Stimulated activated CD4-positive, alpha-beta T cell treated with anti-CD3 and anti-CD28 coated beads, TNF-alpha, amount 100 ng/mL, for 24 hours (primary cell): ENCODE measurements at places on chromosomes 1 and 21.

GRCh38 chr21:45971616-45972352, 9.8 kb upstream of the COL6A1 start:
- no peak for DNase-seq

DNA sequence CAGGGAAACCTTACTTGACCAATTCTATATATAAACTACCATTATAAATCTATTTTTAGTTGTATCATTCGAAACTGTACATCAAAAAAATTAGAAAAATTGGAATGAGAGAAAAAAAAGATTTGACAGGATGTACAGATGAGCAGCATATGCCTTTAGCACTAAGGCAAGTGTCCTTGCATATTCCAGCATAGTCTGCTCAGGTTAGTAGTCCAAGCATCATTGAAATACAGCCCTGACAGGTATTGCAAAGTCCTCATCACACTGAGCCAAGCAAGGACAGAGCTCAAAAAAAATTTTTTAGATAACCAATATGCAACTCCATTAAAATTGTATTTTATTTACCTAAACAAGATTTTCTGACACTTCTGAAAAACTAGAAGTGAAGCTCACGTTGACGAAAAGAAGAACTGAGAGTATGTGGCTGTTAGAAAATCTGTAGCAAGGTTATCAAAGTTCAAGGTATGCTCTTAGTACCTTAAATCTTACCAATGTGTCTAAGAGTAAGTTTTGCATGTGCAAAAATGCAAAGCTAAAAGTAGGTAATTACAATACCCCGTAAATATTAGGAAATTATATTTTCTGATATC, 465.6 kb upstream of the ADGRL4 start:
- DNase-seq: no peak

DNA sequence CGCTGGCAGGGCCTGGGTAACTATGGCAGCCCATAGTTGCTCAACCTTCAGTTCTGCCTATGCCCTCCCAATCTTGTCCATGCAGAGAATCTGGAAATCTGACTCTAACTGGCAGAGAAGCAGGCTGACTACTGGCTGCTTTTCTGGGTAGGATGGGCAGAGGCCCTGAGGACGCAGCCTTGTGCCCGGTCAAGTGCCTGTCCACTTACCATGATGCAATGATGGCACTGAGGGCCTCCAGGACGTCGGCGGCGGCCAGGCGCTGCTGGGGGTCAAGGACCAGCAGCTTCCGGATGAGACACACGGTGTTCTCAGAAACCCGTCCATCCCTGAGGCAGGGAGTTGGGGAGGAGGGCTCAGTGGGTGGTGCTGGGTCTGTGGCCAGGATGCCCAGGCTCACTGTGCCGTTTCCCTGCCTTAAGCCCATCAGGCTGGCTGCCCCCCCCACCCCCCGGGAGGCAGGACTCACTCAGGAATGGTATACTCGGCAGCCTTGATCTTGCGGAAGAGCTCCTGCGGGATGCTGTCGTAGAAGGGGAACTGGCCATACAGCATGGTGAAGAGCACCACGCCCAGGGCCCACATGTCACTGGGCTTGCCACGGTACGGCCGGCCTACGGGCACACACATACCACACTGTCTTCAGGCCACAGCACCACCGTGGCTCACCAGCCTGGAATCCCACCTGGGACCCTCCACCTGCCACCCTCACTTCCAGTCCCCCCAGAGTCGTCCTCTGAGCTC, 20.4 kb upstream of the EVA1B start:
- DNase-seq: no peak

GRCh38 chr1:218802799-218803198, 370.9 kb upstream of the LYPLAL1 start:
- no peak for DNase-seq

- DNase-seq: no peak
Measured at GRCh38 chr1:20311289-20311688, 20.6 kb downstream of the VWA5B1 start.

DNA sequence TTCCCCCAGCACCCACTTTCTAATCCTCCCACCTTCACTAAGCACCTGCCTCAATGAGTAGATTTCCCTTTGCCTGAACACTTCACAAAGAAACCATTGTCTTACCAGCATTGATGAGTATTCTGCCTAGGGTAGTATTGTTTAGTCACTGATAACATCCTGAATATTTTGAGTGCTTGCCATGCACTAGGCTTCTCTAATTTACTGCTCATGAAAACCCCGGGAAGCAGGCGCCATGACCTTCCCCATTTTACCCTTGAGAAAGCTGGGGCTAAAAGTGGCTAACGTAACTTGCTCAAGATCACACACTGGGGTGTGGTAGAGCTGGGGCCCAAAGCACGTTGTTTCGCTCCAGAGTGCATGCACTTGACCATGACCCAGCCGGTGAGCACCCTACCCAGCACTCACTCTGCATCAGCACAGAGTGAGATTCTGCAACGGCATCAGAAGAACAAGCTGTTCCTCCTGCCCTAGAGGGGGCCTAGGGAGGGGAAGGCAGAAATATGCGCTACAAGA, 10.6 kb upstream of the F3 start:
- no peak for DNase-seq

DNA sequence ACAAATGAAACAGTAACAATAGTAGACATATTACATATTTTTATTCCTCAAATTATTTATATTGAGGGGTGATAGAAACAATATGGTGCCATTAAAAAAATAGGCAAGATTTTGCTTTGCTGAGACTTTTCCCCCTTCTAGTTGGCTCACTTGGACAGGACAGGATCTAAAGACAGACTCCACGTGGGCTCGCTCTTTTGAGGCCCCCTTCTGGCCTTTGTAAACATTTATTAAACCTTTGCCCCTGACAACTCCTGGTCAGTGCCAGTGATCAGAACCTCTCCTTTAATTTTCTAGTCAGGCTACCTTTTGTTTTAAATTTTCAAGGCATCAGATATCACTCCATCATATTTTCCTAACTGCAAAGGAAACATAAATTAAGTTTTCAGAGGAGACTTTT, 49.7 kb upstream of the IFI44L start:
- no peak for DNase-seq

- DNase-seq: no peak
Measured at GRCh38 chr1:158901623-158902022, 29.7 kb upstream of the PYHIN1 start.

DNA sequence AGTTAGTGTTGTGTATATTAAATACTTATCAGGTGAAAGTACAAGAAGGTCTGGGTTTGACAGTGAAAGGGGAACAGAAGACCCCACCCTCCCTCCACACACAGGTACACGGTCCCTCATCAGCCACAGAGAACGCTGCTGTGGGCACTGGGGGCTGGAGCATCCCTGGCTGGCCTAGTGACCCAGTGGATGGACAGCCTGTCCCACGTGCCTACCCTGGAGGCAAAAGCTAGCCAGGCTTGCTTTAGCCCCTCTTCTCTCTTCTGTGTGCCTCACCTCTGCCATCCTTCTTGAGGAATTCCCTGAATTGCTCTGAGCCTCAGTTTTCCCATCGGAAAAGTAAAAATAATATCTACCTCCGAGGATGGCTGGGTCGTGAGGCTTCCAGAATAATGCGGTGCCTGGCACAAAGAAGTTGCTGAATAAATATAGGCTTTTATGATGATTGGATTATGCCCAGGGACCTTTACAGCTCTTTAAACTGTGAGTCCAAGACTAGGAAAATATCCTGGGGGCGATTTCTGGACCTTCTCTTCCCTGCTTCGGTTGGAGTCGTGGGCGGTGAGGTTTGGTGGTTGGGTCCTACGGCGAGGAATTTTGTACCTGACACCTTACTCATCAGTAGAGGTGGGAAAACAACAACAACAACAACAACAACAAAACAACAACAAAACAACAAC, 918 bp downstream of the IFNLR1 start:
- no peak for DNase-seq

GRCh38 chr21:16870103-16870502, 642.7 kb upstream of the CXADR start:
- DNase-seq: no peak

- no peak for DNase-seq
Measured at GRCh38 chr1:50106095-50106761, 2.5 kb upstream of the ELAVL4 start.

GRCh38 chr1:225888898-225889601, at the start of gene LEFTY1:
TSS of gene LEFTY1 (minus strand) at chr1:225889146. CDS start at chr1:225889066, 80 bp downstream.
- DNase-seq: no peak

DNA sequence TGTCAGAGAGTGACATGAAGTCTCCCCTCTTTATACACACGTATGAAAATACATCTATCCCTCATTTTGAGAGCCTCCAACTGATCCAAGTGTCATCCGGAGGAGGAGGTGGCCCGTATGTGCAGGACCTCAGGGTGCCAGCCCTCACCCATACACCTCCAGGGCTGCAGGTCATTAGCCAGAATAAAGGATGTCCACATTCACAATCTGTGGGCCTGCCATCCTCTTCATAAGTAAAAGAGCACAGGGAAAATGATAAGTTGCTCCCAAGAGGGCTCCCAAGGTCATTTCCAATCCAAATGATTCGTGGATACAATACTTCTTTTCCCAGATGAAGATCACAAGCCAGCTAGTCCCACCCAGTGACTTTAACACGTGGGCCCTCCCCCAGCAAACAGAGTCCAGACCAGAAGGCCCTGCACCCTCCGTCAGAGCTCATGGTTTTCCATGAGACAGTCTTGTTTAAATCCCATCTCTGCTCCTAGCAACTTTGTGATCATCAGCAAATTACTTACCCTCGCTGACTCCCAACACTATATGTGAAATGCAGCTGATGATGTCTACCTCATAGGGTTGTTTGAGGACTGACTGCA, 28.6 kb downstream of the RNASEL start:
- DNase-seq: no peak

- no peak for DNase-seq
Measured at GRCh38 chr1:239893127-239893731, 198.5 kb upstream of the FMN2 start.

DNA sequence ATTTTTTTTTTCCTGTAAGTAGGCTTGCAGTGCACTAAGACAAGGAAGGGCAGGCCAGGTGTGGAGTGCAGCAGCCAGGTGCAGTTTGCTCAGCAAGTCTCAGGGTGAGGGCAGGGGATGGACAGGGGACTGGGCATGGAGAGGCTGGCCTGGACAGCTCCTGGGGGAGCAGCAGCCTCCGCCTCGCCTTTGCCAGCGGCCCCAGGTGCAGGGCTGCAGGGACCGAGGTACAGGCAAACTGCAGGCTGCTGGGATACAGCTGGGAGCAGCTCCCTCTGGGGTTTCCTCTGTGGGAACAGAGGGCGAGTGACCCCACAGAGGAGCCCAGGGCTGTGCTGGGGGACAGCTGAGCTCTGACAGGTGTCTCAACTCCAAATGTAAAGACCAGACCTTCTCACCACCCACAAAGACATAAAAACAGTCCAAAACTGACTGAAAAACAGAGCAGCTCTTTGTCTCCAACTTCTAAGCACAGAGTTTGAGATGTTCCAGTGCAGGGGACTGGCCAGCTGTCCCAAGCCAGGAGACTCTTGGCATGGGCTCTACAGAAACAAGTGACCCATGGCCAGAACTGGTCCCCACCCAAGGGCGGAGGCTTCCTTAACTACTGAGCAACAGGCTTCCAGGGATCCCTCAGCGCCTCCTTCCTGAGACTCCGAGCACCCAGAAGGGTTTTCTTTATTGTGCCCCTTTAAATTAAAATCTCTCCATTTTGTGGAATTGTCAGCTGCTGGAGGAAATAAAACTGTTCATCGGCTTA, 27.7 kb upstream of the AJAP1 start:
- DNase-seq: no peak

DNA sequence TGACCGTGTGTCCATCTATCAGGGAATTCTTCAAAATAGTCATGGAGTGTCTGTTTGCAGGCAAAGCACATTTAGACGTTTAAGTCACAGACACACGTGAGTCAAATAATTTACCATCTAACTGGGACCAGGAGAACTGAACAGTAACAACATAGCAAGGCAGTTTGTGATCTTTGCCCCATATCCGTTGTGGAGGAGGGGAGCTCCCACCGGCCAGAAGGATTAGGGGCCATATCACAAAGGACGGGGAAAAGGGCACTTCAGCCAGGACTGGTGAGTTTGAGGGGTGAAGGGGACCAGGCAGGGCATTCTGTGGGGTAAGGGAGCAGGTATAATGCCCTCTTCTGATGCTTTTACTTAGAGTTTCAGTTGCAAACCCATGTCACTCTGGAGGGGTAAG, 22.9 kb downstream of the ELAPOR1 start:
- no peak for DNase-seq

- no peak for DNase-seq
Measured at GRCh38 chr1:30856260-30856790, 52.2 kb downstream of the SDC3 start.

- no peak for DNase-seq
Measured at GRCh38 chr1:39711104-39711965, 20.1 kb upstream of the HPCAL4 start.

DNA sequence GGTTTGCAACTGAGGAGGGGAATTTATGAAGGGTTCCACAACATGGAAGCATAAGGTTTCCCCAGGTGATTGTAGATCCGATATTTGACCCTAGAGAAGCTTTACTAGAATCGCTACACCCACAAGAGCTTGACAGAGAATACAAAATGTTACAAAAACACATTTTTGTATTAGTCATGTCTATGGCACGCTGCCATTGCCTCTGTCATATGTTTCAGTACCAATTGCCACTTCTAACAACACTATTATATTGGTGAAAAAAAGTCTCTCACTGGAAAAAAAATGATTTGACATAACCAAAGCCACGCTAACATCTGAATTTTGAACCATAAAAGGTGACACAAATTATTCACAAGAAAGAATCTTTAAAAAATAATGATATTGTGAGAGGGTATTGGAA, 214.5 kb downstream of the KCNT2 start:
- no peak for DNase-seq

- no peak for DNase-seq
Measured at GRCh38 chr1:82264802-82265201, 464.1 kb downstream of the ADGRL2 start.

- DNase-seq: no peak
Measured at GRCh38 chr1:60581455-60582220, 500.7 kb upstream of the NFIA start.

- no peak for DNase-seq
Measured at GRCh38 chr1:233668146-233668724, 54.3 kb downstream of the KCNK1 start.

GRCh38 chr21:36355868-36356267, 29.3 kb upstream of the CHAF1B start:
- no peak for DNase-seq

DNA sequence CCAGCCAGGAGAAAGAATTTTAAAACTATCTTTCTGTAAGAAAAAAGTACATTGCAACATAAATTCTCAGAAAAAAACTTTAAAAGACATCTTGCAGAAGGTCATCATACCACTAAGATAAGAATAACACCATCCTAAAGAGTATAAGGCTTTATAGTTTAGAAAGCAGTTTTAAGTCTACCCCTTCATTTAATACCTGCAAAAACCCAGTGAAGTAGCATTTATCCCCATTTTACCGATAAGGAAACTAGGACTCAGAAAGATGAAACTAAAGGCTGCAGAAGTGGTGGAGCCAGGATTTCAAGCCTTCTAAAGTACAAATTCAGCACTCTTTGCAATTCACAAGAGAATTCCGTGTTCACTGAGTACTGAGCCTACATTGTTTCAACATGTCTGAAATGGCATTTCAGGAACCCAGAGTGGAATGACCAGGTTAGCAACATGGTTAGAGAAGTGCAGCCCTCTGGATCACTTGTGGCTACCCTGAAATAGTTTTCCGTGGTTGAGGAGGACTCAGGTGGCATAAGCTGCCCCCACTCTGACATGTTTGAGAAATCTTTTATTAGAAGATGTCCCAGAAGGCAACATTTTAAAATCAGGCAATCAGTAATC, 6.7 kb downstream of the MYCL start:
- DNase-seq: no peak
